ENCODE measurements at places on chromosomes 12 and 14. TPM values are rescaled to one million over a fixed set of nuclear protein-coding genes. Genes with fewer than 3 reads are reported as not detected.

Gene PLBD1
- 60.8 TPM for total RNA-seq

Gene ADCY4
- 28.9 TPM for total RNA-seq

Gene FLVCR2
- total RNA-seq = 23.4 TPM

Gene IRF2BPL
- total RNA-seq = 47.0 TPM

Gene CDKL1
- total RNA-seq = 44.7 TPM

Gene KRT83
- not detected for total RNA-seq

Gene SLC35F4
- total RNA-seq = not detected

DNA sequence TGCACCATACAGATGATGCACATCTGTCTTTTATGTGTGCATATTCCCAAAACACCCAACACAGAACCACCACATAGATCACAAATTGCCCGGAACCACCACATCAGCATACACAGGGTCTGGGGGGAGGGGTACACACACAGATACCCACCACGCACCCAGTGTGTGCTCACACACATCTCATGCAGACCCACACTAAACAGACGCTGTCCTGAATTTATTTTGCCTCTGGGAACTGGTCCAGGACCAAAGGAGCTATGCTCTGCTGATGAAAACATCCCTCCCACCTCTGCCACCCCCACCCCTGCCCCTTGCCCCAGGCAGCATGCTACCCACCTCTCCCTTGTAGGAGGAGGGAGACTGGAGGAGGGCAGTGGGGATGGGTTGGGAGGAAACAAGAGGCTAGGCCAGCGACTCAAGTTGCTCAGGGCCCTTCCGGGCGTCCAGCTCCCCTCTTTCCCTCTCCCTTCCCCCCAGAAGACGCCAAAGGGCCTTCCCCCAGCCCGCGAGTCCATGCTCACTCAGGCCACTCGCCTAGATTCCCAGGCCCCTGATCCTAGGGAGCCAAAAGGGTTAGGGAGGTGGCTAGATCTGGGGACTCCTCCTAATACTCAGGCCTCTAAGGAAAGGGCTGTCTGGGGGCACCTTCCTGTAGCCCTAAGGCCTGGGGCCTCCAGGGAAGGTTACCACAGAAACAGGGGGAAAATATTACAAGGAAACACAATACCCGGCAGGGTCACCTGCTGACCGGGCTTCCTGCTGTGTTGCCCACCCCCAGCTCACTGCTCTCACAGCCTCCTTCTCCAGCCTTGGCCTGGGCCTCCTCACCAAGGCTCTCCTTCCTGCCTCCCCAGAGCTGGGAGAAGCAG lies 3.1 kb downstream of the HDAC7 start:
- H3K36me3 ChIP-seq = no peaks in the 10 kb centered on the region
- peak overlapping the region; percentile 74 for H3K4me3 ChIP-seq
- no peaks in the 10 kb centered on the region for H3K27me3 ChIP-seq
- H3K27ac ChIP-seq = peak overlapping the region; percentile 99

DNA sequence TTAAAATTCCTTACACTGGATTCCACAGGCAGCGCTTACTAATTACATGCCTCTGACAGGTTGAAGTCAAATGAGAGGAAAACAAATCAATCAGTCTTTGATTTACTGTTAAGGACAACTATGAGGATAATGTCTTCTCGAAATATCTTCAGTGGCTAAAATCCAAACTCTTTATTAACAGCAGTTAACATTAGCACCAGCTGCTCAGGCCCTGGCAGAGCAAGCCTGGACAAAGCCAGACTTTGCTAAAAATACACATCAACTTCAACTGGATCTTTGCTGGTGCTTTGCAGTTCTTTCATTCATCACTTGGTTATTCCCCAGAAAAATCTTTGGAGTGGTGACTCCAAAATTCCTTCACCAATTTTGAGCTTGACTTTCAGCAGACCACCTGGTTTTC lies 98.7 kb downstream of the HECTD4 start:
- DNase-seq = no peak
- peaks cover 8% of the 10 kb centered on the region for H3K4me1 ChIP-seq
- H3K36me3 ChIP-seq = peaks cover 3% of the 10 kb centered on the region
- no peak overlapping the region for H3K27ac ChIP-seq
- no peaks in the 10 kb centered on the region for H3K27me3 ChIP-seq

DNA sequence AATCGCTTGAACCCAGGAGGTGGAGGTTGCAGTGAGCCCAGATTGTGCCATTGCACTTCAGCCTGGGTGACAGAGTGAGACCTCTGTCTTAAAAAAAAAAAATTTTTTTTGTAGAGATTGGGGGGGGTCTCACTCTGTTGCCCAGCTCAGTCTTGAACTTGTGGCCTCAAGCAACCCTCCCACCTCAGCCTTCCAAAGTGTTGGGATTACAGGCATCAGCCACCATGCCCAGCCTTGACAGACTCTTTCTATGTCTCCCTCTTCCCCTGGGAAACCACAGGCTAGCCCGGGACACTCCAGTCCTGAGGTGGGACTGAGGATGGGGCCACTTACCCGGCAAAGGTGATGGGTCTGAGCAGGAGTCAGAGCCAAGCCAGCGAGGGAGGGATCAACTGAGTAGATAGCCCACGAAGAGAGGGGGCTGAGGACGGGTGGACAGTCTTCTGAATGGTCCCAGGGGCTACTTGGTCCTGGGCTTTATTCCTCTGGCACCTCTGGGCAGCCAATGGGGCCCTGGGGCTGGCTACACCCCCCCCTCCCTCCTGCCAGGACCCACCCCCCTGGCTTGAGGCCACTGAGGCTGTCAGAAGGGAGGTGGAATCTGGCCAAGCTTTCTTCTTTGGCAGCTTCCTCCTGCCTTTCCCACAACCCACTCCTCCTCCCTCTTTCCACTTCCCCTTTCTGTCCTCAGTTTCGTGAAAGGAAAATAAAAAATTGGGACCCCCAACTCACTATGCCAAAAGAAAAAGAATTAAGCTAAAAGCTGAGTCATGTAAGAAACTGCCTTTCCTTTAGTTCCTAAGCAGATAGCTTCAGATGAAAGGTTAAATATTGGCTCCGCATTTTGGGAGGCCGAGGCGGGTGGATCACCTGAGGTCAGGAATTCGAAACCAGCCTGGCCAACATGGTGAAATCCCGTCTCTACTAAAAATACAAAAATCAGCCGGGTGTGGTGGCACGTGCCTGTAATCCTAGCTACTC lies at the start of gene SDS:
TSS of gene SDS (minus strand) at position 453 of the 981 bp plus-strand sequence. CDS start 4,179 bp downstream, outside the sequence.
- H3K4me1 ChIP-seq = peaks cover 8% of the 10 kb centered on the region
- no peaks in the 10 kb centered on the region for H3K27me3 ChIP-seq
- peak within 1 kb of the TSS; percentile 26 for H3K27ac ChIP-seq
- no peak for DNase-seq

- no peaks in the 10 kb centered on the region for H3K4me1 ChIP-seq
- DNase-seq = no peak
- H3K36me3 ChIP-seq = no peaks in the 10 kb centered on the region
Measured at GRCh38 chr12:90390947-90391346, 564.0 kb downstream of the CCER1 start.

DNA sequence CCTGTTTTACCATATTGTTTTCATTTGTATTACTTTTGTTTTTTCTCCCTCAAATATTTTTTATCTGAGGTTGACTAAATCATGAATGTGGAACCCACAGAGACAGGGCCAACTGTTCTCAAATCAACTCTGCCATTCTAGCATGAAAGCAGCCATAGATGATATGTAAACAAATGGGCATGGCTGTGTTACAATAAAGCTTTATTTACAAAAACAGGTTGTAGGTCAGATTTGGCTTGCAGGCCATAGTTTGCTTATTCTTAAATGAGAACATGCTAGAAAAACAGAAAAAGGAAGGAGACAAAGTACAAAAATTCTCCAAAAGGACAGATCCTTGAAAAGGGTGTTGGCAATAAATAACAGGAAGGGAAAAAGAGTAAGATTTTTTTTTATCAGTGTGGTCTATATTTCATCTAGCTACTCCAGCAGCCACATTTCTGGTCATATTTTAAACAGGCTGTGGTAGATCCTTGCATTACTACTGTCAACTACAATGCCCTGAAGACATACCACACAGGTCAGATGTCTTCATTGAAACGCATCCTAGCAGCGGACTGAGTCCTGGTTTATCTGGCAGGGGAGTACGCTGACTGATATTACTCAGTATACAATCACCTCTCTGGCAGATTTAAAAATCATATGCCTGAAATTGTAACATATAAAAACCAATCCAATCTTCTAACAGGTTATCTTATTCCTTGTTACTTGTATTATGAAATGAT lies 42.9 kb downstream of the SPPL3 start:
- no peak overlapping the region for H3K4me3 ChIP-seq
- H3K36me3 ChIP-seq = no peaks in the 10 kb centered on the region
- H3K4me1 ChIP-seq = peaks cover 8% of the 10 kb centered on the region
- no peaks in the 10 kb centered on the region for H3K27me3 ChIP-seq

- H3K4me1 ChIP-seq = no peaks in the 10 kb centered on the region
- DNase-seq = peak; percentile 6
- no peak overlapping the region for H3K4me3 ChIP-seq
- no peaks in the 10 kb centered on the region for H3K27me3 ChIP-seq
Measured at GRCh38 chr14:95364481-95365209, 44.9 kb upstream of the CLMN start.

DNA sequence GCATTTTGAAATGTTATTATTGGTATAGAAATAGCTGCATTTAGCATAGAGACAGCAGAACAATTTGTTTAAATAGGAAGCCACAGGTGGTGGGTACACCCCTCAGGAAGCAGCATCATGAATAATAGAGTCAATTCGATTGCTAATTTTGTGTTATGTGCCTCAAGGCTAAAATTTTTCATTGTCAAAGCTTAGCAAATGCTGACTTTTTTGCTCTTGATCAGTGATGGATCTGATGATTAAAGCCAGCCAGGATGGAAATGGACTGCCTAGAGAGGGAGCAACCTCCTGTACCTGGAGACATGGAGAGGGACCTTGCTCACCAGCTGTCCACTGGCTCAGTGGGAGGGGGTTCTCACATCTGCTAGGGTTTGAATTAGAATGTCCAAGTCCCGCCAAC lies 4.5 kb upstream of the KRT8 start:
- no peak overlapping the region for H3K27ac ChIP-seq
- H3K27me3 ChIP-seq = no peaks in the 10 kb centered on the region
- DNase-seq = no peak
- no peak overlapping the region for H3K4me3 ChIP-seq
- no peaks in the 10 kb centered on the region for H3K36me3 ChIP-seq
- no peaks in the 10 kb centered on the region for H3K4me1 ChIP-seq

- no peak overlapping the region for H3K4me3 ChIP-seq
- no peaks in the 10 kb centered on the region for H3K36me3 ChIP-seq
- no peak for DNase-seq
- H3K4me1 ChIP-seq = no peaks in the 10 kb centered on the region
- no peaks in the 10 kb centered on the region for H3K27me3 ChIP-seq
Measured at GRCh38 chr12:26058818-26059217, 66.0 kb downstream of the BHLHE41 start.

DNA sequence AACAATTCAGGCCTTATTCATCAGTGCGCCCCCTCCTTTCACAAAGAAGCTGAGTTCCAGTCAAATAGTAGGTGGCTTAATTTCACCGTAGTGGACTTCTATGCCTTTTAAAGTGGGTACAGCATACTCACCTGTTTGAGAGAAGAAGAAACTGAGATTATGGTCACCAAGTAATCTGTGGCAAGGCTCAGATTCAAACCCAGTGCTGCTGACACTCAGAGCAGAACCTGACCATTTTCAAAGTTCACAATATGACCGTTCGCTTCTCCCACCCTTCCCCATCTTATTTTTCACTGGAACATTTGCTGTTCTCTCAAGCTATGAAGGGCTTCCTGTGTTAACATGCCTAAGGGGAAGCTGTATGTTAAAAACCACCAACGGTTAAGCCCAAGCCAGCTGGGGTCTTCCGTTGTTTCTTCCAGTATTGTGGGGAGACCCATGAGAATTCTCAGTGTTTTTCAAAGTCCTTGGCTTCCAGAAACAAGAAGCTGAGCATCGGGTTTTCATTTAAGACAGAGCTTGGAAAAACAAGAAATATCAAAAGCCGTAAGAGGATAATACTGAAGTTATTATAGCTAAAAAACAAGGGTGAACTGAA lies 6.1 kb upstream of the PSMA6 start:
- H3K4me1 ChIP-seq = peaks cover 15% of the 10 kb centered on the region
- H3K36me3 ChIP-seq = peaks cover 3% of the 10 kb centered on the region
- H3K4me3 ChIP-seq = no peak overlapping the region
- peak overlapping the region; percentile 65 for H3K27ac ChIP-seq
- DNase-seq = no peak

- H3K36me3 ChIP-seq = no peaks in the 10 kb centered on the region
- no peak overlapping the region for H3K27ac ChIP-seq
- H3K4me1 ChIP-seq = no peaks in the 10 kb centered on the region
- DNase-seq = no peak
- no peak overlapping the region for H3K4me3 ChIP-seq
Measured at GRCh38 chr12:10331642-10332239, 24.1 kb downstream of the KLRD1 start.

GRCh38 chr12:56751712-56752598 lies at the start of gene PRIM1:
TSS of gene PRIM1 (minus strand) at chr12:56752323. CDS start at chr12:56752298, 25 bp downstream.
- H3K4me3 ChIP-seq = peak within 1 kb of the TSS; percentile 78
- peaks cover 27% of the 10 kb centered on the region for H3K4me1 ChIP-seq
- H3K36me3 ChIP-seq = no peaks in the 10 kb centered on the region
- DNase-seq = peak; percentile 97

GRCh38 chr14:51533160-51533559 lies 118.5 kb upstream of the FRMD6 start:
- DNase-seq = no peak
- no peak overlapping the region for H3K4me3 ChIP-seq
- no peaks in the 10 kb centered on the region for H3K4me1 ChIP-seq
- no peak overlapping the region for H3K27ac ChIP-seq
- H3K36me3 ChIP-seq = no peaks in the 10 kb centered on the region

GRCh38 chr12:55008944-55009585 lies 10.7 kb upstream of the NEUROD4 start:
- H3K27me3 ChIP-seq = no peaks in the 10 kb centered on the region
- no peak for DNase-seq
- no peak overlapping the region for H3K4me3 ChIP-seq
- no peaks in the 10 kb centered on the region for H3K36me3 ChIP-seq
- H3K27ac ChIP-seq = no peak overlapping the region

GRCh38 chr12:85805654-85806053 lies 30.6 kb downstream of the RASSF9 start:
- H3K4me1 ChIP-seq = no peaks in the 10 kb centered on the region
- no peaks in the 10 kb centered on the region for H3K27me3 ChIP-seq
- H3K36me3 ChIP-seq = peaks cover 4% of the 10 kb centered on the region
- H3K27ac ChIP-seq = no peak overlapping the region

GRCh38 chr12:107622001-107622400 lies 63.6 kb upstream of the PWP1 start:
- no peak for DNase-seq
- H3K4me3 ChIP-seq = no peak overlapping the region
- no peaks in the 10 kb centered on the region for H3K36me3 ChIP-seq
- H3K4me1 ChIP-seq = no peaks in the 10 kb centered on the region
- no peak overlapping the region for H3K27ac ChIP-seq
